ENCODE measurements at places on chromosomes 2 and 18.

DNA sequence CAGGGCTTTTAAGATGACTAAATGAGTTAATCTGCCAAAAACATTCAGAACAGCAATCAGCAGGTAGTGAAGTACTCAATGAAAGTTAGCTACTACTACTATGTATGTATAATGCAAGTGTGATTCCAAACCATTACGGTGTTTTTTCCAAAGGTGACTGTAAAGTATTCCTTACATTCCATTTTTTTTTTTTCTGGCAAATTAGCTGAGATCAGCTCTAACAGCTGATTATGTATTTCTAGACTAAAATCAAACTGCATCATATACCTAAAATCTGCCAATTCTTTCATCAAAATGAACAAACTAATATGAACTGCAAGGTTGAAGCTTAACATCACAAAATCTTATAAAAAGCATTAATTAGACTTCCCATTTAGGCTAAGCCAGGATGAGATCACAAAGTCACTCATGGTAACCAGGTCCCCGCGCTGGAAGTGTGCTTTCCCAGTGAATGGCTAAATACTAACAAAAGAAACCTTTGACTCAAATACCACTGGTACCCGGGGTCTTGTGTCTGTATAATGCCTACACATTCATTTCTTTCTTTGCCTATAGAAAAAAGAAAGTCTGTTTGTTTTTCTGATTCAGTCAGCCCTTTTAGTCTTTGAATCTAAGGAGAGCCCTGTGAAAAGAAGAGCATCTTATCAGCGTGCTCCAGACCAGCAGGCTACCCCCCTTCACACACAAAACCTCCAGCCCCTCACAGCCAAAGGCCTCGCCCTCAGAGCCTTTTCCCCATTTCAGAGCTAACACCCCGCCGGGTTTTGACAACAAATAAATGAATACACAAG, 88.3 kb downstream of the RBMS1 start:
- DNase-seq, result no peak

DNA sequence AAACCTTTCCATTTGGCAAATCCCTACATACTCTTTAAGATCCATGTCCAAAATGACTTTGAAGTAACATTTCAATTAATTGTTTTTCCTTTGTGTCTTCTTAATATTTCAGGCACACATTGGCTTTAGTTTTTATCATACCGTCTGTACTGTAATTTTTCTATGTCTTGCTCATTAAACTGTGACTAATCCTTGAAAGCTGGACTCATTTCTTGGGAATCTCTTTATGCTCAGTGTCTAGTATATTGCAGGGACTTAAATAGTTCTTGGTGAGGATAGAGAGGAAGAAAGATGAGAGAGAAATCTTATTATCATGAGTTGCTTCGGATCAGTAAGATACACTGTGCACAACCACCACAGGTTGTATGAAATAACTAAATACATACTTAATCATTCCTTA, 448.3 kb upstream of the ST6GAL2 start:
- no peak for DNase-seq

DNA sequence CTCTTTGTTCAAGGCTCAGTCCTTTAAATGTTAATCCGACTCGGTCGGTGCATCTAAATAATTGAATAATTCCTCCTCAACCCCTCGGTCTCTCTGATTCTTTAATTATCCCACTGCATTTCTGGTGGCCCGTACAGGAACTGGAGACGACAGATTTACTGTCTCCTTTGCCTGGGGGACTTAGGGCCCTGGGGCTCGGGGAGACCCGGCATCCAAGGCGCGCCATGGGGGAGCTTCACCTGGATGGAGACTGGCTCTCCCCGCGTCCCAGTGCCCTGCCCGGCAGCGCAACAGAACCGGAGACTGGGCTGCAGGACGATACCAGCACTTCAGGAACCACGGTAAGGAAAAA, 47.7 kb upstream of the SELENOI start:
- no peak for DNase-seq

DNA sequence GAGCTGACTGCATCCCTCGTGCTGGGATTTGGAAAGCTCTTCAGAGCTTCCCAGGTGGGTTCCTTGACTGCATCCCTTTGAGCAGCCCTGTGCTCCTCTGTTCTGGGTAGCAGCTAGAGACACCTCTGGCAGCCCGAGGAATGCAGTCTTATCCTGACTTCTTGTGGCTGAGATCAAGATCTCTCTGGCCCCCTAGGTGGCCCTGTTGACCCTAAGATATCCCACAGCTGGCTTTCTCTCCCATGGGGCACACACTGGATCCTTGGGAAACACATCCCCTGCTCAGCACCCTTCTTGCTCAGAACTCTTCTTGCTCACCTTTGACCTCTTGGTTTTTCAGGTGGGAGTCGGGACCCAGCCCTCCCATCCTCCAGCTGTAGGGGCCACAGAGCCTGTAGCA, 237.2 kb downstream of the TSN start:
- DNase-seq, result no peak

- no peak for DNase-seq
Measured at GRCh38 chr18:63182861-63183260, 136.7 kb downstream of the BCL2 start.

- no peak for DNase-seq
Measured at GRCh38 chr2:240466579-240467148, 31.2 kb downstream of the GPC1 start.

DNA sequence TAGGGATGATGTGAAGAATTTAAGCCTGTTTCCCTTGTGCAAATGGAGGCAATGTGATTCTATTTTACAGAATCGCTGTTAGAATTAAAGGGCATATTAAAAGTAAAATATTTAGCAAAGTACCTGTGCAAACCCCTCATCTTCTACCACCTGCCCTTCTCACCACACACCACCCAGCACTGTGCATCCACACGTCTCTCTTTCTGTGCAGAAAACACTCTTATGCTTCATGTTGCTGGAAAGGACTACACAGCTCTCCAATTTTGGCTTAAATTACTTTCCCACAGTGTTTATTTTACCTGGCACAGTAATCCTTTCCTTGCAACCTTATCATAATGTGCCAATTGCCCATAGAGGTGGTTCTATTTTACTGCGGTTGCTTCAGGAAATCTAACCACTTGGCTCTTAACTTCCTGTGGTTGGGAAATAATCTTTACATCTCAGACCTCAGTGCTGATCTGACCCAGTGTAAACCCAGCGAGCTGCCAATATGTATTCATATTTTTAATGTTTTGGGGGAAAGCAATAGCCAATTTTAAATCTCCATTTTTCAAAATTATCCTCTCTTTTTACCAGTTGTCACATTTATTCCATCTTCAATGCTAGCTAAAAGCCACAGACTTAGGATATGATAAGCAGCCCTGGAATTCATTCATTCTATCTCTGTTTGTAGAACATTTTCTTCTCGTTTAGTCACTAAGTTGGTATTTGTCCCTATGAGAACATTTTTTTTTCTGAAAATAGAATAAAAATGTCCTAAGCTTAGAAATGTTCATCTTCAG, 250.9 kb downstream of the DSEL start:
- no peak for DNase-seq

GRCh38 chr18:73288813-73289212, 421.0 kb upstream of the NETO1 start:
- DNase-seq, result no peak

DNA sequence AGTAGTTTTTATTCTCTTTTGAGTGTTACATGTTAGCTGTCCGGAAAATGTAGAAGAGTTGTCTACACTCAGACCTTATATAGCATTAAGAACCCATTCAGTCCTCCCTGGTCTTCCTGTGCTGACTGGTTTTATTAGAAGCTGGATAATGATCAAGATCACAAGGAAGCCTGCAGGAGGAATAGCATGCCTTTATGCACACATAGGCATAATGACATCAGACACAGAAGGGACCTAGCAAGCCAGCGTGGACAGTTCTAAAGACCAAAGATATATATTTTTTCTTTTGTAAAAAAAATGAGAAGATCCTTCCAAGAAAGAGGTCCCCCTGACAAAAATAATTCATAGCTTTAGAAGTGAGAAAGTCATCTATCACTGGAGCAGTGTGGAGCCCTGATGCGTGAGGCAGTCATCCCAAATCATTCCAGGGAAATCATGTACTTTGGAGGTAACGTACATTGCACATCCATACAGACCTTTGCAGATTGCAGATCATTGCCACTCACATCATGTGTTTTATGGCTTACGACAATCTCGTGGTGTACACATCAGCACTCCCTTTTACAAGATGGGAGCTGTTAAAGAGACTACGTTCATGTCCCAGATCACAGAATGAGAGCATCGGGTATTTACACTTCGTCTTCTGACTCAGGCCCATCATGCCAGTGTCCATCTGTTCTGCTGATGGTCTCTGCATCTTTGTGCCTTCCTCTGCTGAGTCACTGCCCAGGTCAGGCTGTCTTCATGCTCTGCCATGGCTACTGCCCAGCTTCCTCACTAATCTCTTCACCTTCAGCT, 334.0 kb downstream of the SOCS6 start:
- DNase-seq, result no peak

- no peak for DNase-seq
Measured at GRCh38 chr2:38653715-38654527, 12.0 kb upstream of the GALM start.

DNA sequence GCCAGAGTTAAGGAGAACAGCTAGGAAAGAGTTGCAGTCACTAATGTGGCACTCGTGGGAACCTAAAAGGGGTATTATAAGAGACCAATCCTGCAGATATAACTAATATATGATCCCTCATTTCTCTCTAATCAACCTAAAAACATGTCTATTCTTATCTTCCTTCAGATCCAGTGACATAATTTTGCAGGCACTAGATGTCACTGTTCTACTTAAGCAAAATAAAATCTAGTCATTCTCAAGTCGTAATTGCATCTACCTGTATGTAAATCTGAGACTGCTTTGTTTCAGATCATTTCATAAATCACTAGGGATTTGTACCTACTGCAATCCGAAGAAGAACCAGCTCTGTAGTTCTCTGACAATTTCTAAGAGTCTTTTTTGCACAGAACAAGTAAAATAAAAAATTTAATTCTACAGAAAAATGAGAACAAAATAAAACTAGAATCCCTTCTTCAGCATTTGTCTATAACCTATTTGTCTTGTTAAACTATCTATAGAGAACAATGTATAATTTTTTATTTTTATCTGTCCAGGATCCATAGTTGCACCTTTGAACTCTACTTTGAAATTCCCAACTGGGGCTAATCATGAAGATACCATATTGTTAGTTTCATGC, 56.5 kb upstream of the ERBB4 start:
- DNase-seq, result no peak

Measured in stimulated activated CD8-positive, alpha-beta memory T cell treated with anti-CD3 and anti-CD28 coated beads, Interleukin-4, amount 100 ng/mL, for 1 hour (primary cell).